ENCODE measurements at places on chromosomes 6 and 20. TPM values are rescaled to one million over a fixed set of nuclear protein-coding genes. Genes with fewer than 3 reads are reported as not detected.

DNA sequence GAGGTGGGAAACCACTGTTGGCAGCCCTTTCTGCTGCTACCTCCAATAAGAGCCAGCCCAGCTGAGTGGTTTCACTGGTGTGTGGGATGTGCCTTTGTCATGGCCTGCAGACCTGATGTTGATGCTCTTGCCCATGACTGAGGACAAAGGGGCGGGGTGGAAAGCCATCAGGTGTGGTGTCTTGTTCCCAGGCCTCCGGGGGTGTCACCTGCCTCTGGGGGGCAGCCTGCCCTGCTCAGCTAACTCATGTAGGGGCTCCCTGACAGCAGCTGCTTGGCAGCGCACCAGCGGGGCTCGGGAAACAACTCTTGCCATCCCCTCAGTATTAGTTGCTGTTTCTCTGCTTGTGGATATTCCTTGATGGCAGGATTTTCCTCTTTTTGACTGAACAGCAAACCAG, 91.3 kb downstream of the LYRM2 start:
- peak; percentile 58 for DNase-seq

DNA sequence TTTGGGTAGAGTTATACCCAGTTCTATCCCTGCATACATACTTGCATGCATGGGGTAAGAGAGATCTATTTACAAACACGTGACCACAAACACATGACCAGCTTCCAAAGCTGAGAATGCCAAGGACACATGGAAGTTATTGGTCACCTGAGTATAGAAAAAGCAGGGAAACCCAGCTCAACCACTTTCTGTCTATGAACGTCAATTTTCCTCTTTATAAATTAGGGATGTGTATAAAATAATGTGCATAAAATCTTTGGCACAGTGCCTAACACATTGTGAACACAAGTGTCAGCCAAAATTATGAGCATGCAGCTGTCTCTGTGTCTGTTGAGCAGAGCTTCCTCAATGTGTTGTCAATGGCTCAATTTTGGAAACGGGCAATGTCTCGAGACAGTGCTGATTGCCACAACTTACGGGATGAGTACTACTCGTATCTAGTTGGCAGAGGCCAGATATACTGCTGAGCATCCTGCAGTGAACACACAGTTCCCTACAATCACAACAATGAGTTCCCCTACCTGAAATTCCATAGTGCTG, 44.9 kb downstream of the TPD52L1 start:
- DNase-seq: no peak

- no peak for DNase-seq
Observed at GRCh38 chr20:17562804-17563305, 7.0 kb upstream of the DSTN start.

DNA sequence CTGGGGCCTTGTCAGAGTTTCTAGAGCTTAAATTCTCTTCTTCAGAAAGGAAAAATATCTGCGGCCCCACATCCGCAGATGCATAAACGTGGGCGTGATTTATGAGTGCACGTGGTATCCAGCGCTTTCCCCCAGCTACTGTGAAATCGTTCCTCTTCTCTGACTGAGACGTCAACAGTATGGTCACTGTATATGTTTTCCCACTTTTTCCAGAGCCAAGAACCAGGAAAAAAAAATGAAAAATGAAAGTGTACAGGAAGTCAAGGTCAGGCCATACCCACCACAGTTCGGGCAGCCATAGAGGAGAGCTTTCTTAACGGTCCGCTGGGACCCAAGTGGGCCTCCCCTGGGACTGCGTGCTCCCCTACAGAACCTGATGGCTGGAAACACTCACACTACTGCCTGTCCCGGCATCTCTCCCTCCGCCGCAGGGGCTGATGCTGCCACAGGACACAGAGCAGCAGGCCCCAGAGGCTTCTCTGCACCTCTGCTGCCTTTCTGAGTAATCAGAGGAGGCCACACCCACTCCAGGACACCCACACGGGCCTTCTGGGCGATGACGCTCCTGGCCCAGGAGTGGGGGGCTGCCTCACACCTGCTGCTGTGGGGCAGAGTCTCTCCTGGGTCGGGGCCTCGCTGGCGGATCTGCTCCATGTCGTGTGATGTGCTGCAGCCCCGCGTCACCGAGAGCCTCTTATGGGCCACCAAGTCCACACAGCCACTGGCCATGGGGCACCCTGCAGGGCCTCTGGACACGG, 16.4 kb upstream of the STX16 start:
- DNase-seq: no peak

DNA sequence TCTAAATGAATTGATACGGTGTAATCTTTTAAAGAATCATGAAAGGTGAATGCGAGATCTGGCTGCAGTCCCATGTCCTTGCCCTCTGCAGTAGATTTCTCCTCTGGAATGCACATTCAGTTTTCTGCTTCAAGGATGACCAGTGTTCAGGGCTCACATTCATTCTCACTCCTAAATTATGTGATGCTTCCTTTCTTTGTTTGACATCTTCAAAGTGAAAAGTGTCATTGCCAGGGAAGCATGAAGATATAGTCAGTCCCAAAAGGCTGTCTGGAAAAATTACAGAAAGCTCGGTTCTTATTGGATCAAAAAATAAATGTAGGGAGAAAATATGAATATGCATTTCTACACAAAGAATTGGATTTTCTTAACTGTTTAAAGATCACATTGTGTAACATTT, 395.6 kb downstream of the NKAIN2 start:
- no peak for DNase-seq

GRCh38 chr20:8568075-8568474, 436.0 kb downstream of the PLCB1 start:
- DNase-seq: no peak

DNA sequence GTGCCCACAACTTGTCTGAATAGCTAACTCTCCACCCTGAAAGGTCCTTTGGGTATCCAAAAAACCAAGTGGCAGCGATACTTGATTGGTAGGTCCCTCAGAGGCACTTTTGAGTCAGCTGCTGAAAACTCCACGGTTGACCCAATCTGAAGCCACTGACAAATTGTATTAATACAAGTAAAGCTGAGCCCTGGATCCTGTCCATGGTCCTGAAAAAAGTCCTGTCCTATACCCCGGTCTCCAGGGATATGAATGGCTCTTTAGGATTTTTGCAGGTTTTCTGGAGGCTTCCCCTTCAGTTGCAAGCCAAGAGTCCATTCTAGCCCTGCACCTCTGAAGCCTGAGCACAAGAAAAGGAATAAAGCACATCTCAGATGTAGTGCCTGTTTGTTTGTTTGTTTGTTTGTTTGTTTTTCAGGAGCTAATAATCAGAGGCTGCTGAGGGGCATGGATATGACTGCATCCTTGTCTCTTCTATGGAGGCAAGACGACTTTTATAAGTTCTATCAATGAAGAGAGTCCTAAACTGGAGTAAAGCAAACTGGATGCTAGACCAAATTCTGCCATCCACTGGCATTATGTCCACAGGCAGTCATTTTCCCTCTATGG, 1.7 kb upstream of the SLC12A5 start:
- DNase-seq: no peak

GRCh38 chr20:51171141-51171540, 148.2 kb upstream of the KCNG1 start:
- no peak for DNase-seq

GRCh38 chr20:46368902-46369268, 37.5 kb downstream of the ELMO2 start:
- no peak for DNase-seq

DNA sequence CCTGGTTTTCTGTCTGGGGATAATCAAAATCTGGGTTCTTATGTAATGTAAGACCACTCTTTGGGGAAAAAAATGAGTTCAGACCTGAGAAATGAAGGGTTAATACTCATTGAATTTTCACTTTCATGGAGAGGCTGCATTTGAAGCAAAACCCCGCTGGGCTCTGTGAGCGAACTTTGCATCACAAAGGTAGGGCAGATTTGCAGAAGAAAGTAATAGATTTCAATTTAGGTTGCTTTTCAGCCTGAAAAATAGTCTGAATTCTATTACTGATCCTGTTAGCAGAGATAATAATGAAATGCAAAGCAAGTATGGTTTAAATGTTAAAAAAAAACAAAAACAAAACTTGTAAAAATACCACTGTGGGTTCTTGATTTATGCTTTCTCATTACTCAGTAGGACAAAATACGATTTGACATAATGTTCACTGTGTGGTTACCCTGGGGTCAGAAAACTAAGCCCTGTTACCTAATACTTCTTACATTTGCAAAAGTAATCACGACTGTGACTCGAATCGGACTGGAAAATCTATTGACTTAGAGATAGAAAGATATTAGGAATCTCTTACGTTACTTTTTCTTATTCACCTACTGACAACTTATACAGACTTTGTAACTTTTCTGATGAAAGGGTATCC, 72.2 kb downstream of the UST start:
- no peak for DNase-seq

DNA sequence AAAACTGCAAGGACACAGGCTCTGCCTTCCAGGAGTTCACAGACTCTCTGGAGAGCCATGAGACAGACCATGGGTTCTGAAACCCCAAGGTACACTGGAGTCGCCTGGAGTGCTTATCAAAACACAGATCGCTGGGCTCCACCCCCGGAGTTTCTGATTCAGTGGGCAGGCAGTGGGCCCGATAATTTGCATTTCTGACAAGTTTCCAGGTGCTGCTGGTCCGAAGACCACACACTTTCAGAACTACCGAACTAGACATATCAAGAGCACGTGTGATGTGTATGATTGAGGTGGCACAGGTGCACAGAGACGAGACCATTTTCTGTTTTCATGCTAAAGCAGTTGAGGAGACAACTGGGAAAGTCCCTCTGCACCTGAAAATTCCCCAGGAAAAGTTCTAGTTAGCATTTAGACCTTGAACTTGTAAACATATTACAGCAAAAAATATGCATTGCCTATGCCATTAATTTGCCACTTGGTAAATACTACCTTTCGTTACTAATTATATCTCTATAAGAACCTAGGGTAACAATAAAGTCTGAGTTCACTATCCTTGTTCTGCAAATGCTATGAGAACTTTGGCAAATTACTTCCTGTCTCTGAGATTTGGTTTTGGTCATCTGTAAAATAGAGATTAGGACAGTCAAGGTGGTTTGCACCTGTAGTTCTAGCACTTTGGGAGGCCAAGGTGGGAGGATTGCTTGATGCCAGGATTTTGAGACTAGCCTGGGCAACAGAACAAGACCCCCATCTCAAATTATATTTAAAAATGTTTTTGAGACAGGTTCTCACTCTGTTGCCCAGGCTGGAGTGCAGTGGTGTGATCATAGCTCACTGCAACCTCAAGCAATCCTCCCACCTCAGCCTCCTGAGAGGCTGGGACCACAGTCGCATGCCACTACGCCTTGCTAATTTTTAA, 14.3 kb upstream of the PIM1 start:
- DNase-seq: no peak

DNA sequence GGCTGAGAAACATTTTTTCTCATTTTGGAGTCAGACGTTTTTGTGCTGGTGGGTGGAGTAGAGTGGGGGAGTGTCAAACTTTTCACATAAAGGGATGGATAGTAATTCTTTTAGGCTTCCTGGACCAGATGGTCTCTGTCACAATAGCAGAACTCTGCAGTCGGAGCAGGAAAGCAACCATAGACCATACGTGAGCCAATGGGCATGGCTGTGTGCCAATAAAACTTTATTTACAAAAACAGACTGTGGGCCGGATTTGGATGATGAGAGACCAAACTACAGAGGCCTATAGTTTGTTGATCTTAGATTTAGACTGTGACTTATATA, 70.8 kb upstream of the SLC22A23 start:
- no peak for DNase-seq

DNA sequence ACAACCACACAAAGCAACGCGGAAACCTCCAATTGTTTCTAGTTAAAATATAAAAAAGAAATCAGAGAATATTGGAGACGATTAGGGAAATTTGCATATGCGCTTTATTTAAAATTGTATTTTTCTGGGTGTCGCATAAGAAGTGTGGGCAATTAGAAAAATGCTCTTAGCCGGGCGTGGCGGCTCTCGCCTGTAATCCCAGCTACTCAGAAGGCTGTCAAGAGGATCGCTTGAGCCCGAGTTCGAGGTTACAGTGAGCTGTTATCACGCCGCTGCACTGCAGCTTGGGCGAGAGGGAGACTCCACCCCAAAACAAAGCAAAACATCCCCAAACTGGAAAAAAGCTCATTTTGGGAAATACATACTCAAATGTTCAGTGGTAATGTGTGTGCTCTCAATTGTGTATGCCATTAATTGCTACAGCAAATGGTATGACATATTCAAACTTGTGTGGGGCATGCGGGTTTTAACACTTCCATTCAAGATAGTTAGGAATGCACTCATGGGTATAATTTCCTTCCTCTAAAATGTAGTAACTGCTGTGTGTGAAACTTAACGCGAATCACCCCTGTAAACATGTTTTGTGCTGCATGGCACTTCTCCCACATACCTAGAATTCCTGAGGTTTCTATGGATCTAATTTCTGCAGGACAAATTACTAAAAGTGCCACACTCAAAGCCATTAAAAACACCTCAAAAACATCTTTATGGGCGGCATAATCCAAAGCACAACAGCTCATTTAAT, 54.7 kb upstream of the HFE start:
- DNase-seq: peak; percentile 63

GRCh38 chr20:34636648-34637047, 40.2 kb downstream of the PIGU start:
- no peak for DNase-seq

- no peak for DNase-seq
Observed at GRCh38 chr6:151501511-151502136, 7.8 kb downstream of the CCDC170 start.

DNA sequence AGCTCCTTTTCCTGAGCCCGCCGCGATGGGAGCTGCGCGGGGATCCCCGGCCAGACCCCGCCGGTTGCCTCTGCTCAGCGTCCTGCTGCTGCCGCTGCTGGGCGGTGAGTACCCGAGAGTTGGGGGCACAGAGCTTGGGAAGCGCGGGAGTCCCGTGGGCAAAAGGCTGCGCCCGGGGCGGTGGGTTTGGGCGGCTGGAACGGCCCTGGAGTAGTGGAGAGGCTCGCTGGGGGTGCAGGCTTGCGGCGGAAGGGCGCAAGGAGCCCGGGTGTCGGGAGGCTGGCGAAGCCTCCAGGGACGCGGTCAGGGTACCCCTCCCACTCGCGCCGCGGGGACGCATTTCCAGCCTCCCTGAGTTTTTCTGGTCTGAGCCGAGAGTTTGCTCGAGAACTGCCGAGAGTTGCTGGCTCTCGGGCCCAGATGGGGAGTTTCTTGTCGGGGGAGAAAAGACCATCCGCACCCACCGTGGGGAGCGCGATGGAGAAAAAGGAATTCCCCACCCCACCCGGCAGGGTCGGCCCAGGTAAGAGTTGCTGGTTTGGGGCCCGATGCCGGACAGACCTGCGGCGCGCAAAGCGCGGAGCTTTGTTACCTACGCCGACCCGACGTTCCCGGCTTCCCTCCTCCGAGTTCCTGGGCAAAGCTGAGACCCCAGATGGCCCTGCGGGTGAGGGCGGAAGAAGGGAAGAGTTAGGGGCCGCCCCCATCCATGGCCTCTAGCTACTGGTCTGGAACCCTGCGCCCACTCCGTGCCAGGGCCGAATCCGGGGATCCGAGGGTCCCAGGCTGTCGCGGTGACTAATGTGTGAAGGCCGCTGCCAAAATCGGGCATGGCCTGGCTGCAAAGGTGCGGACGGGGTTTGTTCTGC, 584 bp downstream of the PTK7 start:
- peak; percentile 58 for DNase-seq

- DNase-seq: no peak
Observed at GRCh38 chr6:31621991-31622390, 1.5 kb downstream of the PRRC2A start.

CLPSL2 gene
- not detected for total RNA-seq

HCRTR2 gene
- not detected for total RNA-seq

GNRH2 gene
- total RNA-seq: not detected

DNMT3B gene
- 0.57 TPM for total RNA-seq

WFDC12 gene
- not detected for total RNA-seq

RSPH9 gene
- total RNA-seq: not detected

RHAG gene
- total RNA-seq: 1.7 TPM

PRSS16 gene
- 0.85 TPM for total RNA-seq

TAAR1 gene
- not detected for total RNA-seq

REM1 gene
- total RNA-seq: 2.9 TPM

MYLK2 gene
- total RNA-seq: 0.68 TPM
